ENCODE measurements at places on chromosomes 12 and 14. TPM values are rescaled to one million over a fixed set of nuclear protein-coding genes. Genes with fewer than 3 reads are reported as not detected.

The SERPINA1 gene
- total RNA-seq: 783 TPM

The NOP9 gene
- 21.0 TPM for total RNA-seq

DNA sequence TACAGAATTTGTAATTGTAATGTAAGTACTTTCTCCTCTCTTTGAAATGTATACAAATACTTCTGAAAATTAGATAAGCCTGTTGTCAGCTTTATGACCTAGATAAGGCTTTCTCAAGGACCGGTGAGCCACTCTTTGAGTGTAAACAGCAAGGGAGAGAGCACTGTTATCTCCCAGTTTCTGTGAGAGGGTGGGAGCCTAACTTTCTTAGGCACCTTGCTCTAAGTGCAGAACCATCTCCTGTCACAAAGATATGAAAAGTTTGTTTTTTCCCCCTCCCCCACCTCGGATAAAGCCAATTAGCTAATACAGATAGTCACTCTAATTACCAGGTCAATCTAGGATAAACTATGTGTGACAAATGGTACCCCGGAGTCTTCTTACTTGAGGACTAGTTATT is 35.8 kb downstream of the CAPS2 start:
- H3K27me3 ChIP-seq: no peaks in the 10 kb centered on the region
- no peak overlapping the region for H3K4me3 ChIP-seq
- no peak for DNase-seq
- no peaks in the 10 kb centered on the region for H3K4me1 ChIP-seq
- H3K27ac ChIP-seq: no peak overlapping the region

DNA sequence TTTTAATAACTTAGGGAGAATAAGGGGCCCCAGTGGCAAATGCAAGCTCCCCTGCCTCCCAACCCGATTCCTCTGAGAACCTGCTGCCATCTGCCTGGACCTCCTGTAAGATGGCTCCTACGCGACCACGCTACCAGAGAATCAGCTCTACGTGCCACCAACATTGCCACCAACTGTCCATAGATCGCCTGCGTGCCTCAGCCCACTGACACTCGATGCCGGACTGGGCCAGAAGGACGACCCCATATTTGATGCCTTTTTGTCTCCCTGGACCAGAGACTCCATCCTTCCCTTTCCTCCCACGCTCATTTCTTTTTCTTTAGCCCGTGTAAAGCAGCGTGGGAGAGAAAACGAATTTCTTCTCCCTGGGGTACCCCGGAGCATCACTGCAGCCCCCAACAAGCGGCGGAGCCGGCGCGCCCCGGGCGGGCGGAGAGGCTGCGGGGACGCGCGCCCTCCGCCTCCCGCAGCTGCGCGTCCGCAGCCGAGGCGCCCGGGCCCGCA is 565 bp upstream of the KLHL42 start:
- H3K27ac ChIP-seq: peak overlapping the region; percentile 89
- peak overlapping the region; percentile 73 for H3K4me3 ChIP-seq
- no peaks in the 10 kb centered on the region for H3K27me3 ChIP-seq
- DNase-seq: peak; percentile 23

DNA sequence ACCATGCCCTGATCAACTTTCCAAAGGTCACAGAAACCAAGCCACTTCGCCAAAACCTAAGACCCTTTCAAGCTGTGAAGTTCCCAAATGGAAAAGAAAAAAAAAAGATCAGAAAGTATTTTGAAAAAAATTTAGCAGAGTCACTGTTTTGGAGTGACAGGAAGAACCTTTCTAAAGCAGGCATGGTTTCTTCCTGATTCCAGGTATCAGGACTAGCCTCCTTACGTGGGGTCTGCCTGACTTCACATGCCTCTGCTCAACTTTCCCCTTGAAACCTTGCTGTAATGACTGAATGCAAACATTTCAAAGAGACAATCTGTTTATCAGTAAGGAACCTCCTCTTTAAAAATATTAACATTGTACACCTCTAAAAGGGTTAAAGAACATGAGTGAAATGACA is 9.5 kb downstream of the CORO1C start:
- H3K36me3 ChIP-seq: peaks cover 3% of the 10 kb centered on the region
- no peak overlapping the region for H3K4me3 ChIP-seq
- peaks cover 59% of the 10 kb centered on the region for H3K4me1 ChIP-seq

GRCh38 chr12:76784600-76785051 is 20.7 kb downstream of the ZDHHC17 start:
- H3K27me3 ChIP-seq: no peaks in the 10 kb centered on the region
- no peaks in the 10 kb centered on the region for H3K36me3 ChIP-seq
- no peak overlapping the region for H3K27ac ChIP-seq
- peaks cover 21% of the 10 kb centered on the region for H3K4me1 ChIP-seq
- no peak overlapping the region for H3K4me3 ChIP-seq
- no peak for DNase-seq

- H3K4me1 ChIP-seq: no peaks in the 10 kb centered on the region
- no peaks in the 10 kb centered on the region for H3K27me3 ChIP-seq
- no peak overlapping the region for H3K27ac ChIP-seq
These were observed 10.5 kb downstream of the C12orf75 start for GRCh38 chr12:105341010-105341409.

DNA sequence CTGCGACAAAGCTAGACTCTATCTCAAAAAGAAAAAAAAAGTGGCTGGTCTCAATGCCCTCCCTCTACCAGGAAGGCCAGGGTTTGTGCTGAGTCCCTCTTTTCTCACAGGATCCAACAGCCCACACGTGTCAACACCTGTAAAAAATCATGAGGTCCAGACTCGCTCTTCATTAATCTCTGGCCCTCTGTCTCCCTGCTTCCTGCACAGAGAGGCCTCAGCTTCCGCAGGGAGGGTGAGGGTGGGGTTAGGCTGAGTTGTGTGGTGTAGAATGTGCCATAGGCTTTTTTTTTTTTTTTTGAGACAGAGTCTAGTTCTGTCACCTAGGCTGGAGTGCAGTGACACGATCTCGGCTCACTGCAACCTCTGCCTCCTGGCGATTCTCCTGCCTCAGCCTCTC is 6.1 kb downstream of the CFAP73 start:
- H3K4me3 ChIP-seq: no peak overlapping the region
- H3K36me3 ChIP-seq: peaks cover 36% of the 10 kb centered on the region
- peaks cover 34% of the 10 kb centered on the region for H3K27me3 ChIP-seq
- H3K4me1 ChIP-seq: peaks cover 18% of the 10 kb centered on the region

DNA sequence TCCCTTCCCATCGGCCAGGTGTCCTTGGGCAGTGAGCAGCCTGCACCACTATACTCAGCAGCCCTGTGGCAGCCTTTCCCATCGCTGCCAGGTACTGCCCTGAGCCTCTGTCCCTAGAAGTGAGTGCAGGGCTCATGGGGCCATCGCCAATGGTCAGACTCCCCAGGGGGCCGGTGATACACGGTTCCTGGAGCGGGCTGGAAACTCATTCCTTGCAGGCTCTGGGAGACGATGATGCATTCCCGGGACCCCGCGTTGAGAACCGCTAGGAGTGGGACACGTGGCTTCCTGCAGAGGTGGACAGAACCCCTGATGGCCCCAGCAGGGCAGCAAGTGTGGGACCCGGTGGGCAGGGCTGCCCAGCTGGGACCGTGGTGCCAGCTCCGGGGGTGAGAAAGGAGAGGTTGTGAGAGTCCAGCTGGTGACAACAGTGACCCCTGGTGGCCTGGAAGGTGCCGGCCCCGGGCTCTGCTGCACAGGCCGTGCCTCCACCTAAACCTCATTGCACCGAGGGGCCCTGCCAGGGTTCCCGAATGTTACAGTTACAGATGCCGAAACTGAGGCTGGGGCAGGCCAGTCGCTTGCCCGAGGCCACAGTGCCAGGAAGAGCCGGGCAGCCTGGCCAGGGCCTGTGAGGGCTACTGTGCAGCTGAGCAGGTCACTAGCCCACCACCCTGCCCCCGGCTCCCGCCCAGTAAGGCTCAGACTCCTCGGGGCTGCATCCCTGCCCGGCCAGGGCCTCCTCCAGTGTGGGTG is 33.8 kb downstream of the FBRSL1 start:
- peaks cover 36% of the 10 kb centered on the region for H3K4me1 ChIP-seq
- peaks cover 4% of the 10 kb centered on the region for H3K36me3 ChIP-seq

DNA sequence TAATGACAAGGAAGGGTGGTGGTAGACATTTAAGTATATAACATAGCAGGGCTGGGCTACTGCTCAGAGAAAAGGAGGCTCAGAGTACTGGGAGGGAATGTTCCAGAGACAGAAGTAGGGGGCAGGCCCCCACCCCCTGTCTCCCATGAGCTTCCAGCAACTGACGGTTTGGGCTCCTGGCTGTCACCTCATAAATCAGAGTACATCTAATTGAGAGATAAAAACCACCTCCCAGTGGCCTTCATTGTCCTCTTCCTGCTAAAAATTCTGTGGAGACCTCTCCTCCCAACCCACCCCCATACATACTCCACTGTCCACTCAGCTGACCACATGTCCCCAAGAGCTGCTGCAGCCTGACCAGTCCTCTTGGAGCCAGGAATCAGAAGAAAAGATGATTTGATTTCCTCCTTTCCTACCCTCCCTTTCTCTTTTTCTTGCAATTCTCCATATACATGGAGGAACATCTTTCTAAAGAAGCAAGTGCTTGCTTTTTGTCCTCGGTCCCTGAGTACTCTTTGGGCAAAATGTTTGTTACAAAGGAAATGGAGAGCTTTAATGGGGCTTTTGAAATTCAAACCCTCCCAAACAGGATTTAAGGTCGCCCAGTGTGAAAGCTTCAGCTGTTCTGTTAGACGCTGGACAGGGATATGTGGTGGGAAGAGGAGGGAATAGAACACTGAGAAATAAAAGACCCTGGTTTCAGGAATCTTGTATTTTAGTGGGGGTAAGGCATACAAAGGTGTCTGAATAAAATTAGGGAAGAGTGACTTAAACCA is 16.4 kb upstream of the KCNA5 start:
- no peaks in the 10 kb centered on the region for H3K4me1 ChIP-seq
- H3K36me3 ChIP-seq: no peaks in the 10 kb centered on the region
- DNase-seq: no peak
- no peak overlapping the region for H3K4me3 ChIP-seq

DNA sequence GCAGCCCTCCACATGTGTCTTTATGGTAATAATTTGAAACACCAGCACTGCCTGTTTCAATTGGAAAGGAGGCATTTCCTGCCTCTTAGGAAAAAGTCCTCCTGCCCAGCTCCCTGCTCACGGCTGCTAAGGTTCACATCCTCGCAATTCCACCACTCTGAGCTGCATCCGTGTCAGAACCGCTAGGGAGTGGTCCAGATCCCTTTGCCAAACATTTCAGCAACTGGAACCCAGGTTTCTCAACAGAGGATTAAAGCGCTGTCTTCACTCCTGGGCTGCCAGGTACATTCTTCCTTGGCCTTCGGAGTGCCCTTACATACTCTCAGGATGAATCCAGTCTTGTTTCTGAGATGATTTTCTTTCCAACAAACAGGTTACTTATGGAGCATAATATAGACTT is 23.3 kb downstream of the C14orf132 start:
- H3K4me3 ChIP-seq: no peak overlapping the region
- peaks cover 5% of the 10 kb centered on the region for H3K4me1 ChIP-seq
- no peaks in the 10 kb centered on the region for H3K27me3 ChIP-seq

DNA sequence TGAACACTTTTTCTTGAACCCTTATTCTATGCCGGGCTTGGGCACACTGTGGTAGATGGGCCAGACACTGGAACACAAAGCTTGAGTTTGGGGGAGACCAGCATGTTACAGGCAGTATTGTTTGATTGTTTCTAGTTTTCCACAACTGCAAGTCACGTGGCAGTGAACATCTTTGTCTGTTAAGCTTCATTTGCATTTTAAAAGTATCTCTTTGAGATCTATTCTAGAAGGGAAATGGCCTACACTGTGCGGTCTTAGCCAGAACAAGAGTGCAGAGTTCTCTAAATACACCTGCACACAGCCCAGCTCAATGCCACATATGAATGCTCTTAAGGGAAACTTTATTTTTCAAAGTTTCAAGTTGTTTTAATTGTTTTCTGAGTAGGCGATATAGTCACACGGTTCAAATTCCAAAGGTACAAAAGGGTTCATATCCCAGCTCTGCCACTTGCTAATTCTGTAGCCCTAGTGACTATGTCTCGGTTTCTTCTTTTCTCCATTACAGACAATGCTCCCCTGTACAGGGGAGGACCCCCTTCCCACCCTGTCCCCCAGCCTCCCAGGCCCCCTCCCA is 24.9 kb downstream of the RIN3 start:
- DNase-seq: no peak
- H3K27ac ChIP-seq: peak overlapping the region; percentile 83
- peaks cover 32% of the 10 kb centered on the region for H3K4me1 ChIP-seq
- H3K27me3 ChIP-seq: no peaks in the 10 kb centered on the region

- H3K27me3 ChIP-seq: no peaks in the 10 kb centered on the region
- H3K27ac ChIP-seq: no peak overlapping the region
- H3K36me3 ChIP-seq: no peaks in the 10 kb centered on the region
- H3K4me1 ChIP-seq: no peaks in the 10 kb centered on the region
- no peak overlapping the region for H3K4me3 ChIP-seq
These were observed 79.0 kb downstream of the IFNG start for GRCh38 chr12:68080577-68080976.

DNA sequence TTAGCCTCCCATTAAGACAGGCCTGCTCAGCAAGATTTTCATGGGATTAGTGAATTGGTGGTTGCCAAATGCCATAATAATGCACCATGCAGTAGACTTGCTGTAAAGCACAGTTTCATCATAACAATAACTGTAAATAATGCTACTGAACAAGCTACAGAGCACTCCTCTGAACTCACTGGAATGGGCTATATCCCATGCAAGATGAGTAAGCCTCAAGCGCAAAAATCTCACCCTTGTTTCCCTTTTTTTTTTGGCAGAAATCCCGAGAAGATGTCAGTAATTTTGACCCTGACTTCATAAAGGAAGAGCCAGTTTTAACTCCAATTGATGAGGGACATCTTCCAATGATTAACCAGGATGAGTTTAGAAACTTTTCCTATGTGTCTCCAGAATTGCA is 145.9 kb upstream of the HIF1A start:
- peaks cover 51% of the 10 kb centered on the region for H3K4me1 ChIP-seq
- no peaks in the 10 kb centered on the region for H3K27me3 ChIP-seq
- H3K36me3 ChIP-seq: peaks cover 16% of the 10 kb centered on the region
- DNase-seq: no peak

GRCh38 chr14:99722741-99723140 is 38.6 kb downstream of the CYP46A1 start:
- H3K4me1 ChIP-seq: no peaks in the 10 kb centered on the region
- no peak overlapping the region for H3K4me3 ChIP-seq
- no peak for DNase-seq
- no peak overlapping the region for H3K27ac ChIP-seq
- no peaks in the 10 kb centered on the region for H3K27me3 ChIP-seq
- H3K36me3 ChIP-seq: no peaks in the 10 kb centered on the region

DNA sequence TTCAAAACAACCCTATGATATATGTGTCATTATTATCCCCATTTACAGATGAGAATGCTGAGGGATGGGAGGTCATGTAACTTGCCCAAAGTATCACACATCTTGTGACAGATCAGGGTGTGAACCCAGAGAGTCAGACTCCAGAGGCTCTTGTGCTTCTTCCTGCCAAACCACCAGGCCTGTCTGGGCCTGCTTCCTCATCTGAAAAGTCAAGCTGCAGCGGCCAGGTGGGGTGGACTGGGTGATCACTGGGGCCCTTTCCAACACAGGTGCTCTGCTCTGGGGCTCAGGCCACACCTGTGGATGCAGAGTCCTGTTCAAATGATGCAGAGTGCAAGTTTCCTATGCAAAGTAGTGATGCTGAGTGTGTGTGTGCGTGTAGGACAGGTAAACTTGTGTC is 26.7 kb downstream of the TSPAN11 start:
- no peak for DNase-seq
- H3K4me3 ChIP-seq: no peak overlapping the region
